Activated CD8-positive, alpha-beta T cell treated with anti-CD3 and anti-CD28 coated beads for 36 hours (primary cell): ENCODE measurements at places on chromosomes 12 and 14.

DNA sequence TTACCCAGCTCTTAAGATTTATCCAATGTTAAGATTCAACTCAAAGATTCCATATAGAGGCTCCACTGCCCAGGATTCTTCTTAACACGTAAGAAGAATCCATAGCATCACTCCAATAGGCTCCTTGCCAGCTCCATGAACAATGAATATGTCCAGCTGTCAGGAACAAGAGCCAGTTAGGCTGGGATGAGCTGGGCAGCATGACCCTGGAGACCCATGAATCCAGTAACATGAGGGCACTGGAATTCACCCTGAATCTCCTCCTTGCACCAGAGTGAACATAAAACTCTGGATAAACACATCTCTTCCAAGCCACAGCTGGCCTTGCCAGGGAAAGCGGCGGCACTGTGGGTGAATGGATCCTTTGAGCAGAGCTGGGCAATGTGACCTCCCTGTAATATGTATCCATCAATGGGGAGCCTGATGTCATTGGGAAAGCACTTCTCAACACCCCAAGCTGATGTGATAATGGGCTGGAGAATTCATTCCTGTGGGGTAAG lies 24.4 kb upstream of the TC2N start:
- no peak for DNase-seq

DNA sequence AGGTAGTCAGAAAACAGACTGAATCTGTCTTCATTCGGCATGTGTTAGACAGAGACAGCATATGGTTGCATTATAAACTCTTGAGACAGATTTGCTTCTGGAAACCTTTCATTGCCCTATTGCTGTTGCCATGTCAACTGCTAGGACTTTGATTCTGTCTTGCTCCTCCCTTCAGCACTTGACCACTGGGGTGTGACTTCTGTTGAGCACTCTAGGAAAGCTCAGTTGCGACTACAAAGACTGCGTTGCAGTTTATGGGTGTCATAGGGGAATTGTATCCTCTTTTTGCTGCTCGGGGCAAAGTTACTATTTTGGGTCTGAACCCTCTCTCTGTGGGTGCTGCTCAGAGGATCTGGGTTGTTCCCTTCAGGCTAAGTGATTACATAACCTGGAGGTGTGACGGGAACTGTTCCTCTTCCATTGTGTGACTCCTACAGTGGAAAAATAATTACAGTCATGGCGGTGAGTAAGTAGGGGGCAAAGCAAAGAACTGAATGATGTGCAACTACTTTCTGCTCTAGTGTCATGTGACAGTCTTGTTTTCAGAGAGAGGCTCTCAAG lies 44.3 kb upstream of the TRIM9 start:
- no peak for DNase-seq

GRCh38 chr12:81207173-81207572 lies 129.3 kb downstream of the ACSS3 start:
- no peak for DNase-seq

- DNase-seq = no peak
These were observed 6.4 kb downstream of the ETV6 start for GRCh38 chr12:11655842-11656241.

GRCh38 chr12:49201595-49202295 lies 12.9 kb upstream of the TUBA1A start:
- DNase-seq = peak; percentile 16

GRCh38 chr12:54303640-54304039 lies 2.8 kb upstream of the NFE2 start:
- DNase-seq = no peak

DNA sequence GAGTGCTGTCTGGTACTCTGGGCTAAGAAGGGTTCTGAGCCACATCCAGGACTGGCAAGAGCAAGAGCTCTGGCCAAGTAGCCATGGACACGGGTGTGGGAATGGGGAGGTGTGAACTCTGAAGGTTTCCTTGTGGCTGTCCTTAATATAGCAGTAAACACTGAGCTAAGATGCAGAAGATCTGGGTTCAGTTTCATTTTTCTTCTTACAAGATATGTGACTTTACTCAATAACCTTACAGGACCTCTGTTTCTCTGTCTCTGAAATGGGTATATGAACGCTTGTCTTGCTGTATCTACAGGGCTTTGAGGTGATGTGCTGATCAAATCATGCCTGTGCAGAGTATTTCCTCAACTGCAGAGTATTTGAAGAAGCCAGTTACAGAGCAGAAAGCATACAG lies 521.2 kb downstream of the VRK1 start:
- DNase-seq = no peak

DNA sequence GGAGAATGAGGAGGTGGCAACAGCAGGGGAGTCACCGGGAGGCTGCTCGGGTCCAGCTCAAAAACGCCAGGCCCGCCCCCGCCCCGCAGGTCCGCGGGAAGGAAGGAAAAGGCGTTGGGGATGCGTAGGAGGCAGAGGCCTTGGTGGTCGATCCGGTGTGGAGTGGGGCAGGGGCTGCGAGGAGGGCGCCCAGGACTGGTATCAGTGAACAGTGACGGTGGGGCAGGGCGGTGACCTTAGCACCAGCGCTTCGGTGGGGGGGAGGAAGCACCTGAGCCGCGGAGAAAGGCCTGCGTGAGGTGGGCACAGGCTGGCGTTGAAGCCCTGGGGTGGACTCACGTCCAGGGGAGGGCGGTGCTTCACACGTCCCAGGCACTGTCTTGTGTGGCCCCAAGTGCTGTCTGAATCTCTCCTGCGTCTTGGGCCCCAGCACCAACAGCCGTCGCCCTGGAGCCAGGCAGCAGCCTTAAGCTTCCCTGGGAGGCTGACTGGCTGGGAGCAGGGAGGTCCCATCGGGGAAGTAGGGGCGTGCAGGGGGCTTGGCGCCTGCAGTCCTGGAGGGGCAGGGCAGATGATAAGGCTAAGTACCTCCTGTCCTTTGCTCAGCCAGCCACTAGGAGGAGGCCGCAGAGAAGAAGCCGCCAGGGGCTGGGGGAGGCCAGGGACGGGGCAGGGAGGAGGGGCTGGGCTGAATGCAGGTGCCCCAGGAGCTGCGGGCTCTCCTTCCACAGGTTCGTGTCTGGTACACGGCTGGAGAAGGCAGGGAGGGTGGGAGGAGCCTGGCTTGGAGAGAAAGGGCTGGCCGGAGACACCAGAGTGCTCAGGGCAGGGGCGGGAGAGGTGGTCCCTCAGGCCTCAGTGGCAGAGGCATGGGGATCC lies 26.5 kb downstream of the ZBTB42 start:
- DNase-seq = peak; percentile 70

- DNase-seq = no peak
These were observed 11.7 kb upstream of the KRT73 start for GRCh38 chr12:52630008-52630500.

DNA sequence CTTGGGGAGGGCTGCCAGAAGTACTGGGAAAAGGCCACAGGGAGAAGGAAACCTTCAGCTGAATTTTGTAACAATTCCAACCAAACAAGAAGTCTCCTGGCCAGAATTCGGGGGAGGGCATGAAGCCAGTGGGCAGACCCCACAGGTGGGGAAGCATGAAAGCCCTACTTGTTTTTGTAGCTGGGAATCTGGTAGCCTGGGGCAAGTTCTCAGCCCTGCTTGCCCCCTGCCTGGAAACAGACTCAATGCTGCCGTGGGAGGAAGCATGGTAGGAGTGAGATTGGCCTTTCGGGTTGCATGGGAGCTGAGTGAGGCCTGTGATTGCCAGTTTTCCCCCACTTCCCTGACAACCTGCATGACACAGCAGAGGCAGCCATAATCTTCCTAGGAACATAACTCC lies 259.2 kb upstream of the RMST start:
- no peak for DNase-seq

DNA sequence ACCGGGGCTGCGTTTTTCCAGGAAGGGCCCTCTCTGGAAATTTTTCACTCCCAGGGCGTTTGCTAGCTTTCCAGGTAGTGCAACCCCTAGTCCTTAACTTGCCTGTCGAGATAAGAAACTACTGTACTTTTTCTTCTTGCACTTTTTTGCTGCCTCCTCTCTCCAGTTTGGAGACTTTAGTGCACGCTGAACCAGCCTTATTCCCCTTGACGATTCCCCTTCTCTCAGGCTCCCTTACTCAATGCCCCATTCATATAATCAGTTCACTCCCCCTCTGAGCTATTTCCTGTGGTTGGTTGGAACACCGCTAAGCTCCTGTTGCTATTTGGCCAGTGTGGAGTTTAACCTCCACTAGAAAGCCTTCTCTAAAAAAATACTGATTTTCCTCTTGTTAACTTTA lies 682 bp downstream of the CREBL2 start:
- peak; percentile 23 for DNase-seq

DNA sequence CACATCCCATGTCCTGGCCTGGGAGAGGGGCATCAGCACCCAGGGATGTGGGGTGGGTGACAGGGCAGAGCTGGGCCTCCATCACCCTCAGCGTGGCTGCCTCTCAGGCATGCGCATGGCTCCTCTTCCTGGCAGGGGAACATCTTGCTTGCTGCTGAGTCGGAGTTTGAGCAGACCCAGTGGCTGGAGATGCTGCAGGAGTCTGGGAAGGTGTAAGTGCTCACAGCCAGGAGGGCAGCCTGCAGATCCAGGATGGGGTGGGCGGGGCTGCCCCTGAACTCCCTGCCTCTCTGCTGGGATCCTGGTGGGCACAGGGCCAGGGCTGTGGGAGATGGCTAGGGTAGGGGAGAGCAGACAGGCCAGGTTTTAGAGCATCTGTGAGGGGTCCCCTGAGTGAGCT lies 16.2 kb downstream of the PLEKHD1 start:
- no peak for DNase-seq

DNA sequence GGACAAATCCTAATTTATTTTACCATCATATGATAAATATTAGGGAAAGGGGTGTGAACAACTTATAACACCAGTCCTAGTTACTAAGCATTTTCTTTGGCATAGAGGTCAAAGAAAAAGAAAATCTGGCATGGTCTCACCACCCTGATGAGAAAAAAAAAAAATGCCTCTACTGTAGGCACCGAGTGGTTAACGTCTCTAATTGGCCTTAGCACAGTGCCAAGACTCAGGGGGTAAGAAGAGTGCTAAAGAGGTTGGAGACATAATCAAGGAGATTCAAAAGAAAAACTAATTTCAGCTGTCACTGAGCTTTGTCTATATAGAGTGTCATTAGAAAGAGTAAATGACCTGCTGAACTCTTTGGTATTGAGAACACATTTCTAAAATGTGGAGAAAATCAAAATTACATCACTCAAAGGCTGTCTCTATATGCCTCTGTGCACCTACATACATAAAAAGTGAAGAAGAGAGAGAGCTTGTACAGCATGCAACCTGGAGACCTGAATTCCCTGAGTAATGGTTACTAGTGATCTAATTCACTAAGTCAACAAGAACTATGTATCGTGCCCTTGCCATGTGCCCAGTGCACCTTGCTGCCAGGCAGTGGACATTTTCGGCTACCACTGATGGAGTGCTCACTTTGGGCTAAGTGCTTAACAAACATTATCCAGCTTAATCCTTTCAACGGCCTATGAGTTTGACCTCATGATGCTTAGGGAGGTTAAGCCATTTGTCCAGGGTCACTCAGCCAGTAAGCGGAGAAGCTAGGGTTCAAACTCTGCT lies 113.8 kb upstream of the G2E3 start:
- no peak for DNase-seq

GRCh38 chr14:103126088-103126872 lies 3.0 kb downstream of the TNFAIP2 start:
- DNase-seq = no peak

- no peak for DNase-seq
These were observed 171.2 kb downstream of the CALM1 start for GRCh38 chr14:90567991-90568390.

GRCh38 chr14:55572578-55572977 lies 7.4 kb upstream of the KTN1 start:
- no peak for DNase-seq

DNA sequence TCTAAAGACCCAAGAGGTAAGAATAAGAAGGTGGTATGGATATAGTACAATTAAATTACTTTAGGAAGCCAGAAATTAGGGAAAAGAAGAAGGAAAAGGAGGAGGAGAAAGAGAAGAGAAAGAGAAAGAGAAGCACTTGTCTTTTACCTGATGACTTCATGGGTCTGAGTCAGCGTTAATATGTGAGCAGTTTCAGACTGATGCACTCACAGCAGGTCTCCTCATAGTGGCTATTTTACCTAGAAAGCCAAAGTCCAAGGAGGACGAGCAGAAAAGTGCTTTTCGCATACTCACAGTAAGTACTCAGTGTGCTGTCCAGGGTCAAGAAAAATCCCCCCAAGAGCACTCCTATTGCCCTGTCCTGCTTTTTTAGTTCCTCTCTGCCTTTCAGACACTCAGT lies 222.1 kb downstream of the C12orf42 start:
- no peak for DNase-seq

GRCh38 chr14:26401179-26401968 lies 196.5 kb downstream of the NOVA1 start:
- no peak for DNase-seq

- DNase-seq = no peak
These were observed 32.4 kb upstream of the BEGAIN start for GRCh38 chr14:100619396-100620254.

DNA sequence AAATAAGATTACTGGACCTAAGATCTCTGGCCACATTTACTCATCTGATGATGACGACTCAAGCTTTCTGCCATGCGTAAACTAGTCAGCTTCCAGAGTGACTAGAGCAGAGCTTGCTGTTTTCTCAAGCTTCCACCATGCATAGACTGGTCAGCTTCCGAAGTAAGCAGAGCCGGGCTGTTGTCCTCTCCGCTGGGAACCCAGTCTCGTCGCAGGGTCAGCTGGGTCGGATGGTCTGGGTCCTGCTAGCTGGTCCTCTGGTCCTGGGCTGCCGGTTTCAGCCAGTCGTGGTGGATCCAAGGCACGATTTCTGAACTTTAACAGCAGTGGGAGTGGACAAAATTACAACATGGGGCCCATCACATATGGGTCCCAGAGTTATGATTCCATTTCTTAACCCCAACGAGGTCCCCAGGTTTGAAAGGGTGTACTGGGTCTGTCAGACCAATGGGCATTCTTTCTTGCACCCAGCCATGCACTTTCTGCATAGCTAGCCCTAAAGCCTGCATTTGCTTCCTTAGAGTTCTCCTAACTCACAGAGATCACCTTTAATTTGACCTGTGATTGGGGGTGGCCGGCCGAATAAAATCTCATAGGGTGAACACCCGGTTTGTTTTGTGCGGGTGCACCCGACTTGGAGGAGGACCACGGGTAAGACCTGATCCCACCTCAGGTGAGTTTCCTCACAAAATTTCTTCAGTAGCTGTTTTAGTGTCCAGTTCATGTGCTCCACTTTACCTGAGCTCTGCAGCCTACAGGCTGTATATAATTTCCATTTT lies 1312.8 kb downstream of the TMEM121 start:
- DNase-seq = no peak

DNA sequence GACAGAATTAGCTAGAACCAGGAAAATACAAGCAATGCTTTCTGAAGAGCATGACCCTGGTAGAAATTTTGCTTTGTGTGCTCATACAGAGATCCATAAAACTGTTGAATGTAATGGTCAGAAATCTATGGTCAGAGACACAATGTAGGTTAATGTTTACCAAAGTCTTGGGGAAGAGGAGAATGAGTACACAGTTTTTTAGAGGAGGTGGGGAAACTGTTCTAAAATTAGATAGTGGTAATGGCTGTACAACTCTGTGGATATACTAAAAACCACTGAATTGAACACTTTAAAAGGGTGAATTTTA lies 109.5 kb upstream of the ARHGAP5 start:
- no peak for DNase-seq

DNA sequence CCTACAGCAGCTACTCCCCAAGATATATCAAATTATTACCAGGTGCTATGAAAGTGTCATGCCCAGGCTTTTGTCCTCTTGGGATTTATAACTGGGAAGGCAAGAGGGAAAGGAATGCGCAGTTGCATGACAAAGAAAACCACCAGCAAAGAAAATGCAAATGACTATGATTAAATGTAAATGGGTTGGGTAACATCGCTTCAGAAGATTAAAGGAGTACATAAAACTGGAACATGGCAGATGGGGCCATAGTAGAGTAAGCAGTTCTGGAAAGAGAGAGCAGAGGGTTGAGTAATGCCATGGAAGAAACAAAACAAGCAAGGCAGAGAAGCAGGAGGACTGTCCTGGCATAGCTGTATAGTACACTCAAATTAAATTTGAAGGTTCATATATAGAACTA lies 493.1 kb downstream of the NOVA1 start:
- no peak for DNase-seq
